ENCODE measurements at places on chromosomes 11 and 22. TPM values are rescaled to one million over a fixed set of nuclear protein-coding genes. Genes with fewer than 3 reads are reported as not detected.

The DGAT2 gene
- total RNA-seq = 0.25 TPM

The YDJC gene
- 8.7 TPM for total RNA-seq

The ART5 gene
- not detected for total RNA-seq

The ARHGAP8 gene
- not detected for total RNA-seq

The REXO2 gene
- total RNA-seq = 193 TPM

The PNPLA3 gene
- total RNA-seq = 2.4 TPM
